Cerebellar cortex (tissue), 1 donor: ENCODE measurements at places on chromosomes 3 and 15.

DNA sequence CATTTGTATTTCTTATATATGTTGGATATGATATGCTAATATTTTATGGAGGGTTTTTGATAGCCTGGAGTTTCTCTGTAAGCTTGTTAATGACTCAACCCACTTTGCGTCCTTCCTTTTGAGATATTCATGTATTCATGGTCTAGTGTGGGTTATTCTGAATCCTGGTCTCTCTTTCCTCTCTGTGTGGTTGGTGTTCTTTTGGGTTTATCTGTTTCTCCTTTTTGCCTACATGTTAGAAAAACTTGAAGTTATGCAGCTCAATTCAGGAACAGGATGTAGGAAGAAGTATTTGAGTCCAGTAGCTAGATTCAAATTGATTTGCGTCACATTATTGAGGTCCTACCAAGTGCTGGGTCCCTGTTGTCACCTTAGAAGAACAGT is 28.1 kb downstream of the CMTM7 start:
- DNase-seq, result no peak

- no peak for DNase-seq
These were observed 21.0 kb upstream of the PLXNA1 start for GRCh38 chr3:126961791-126962461.

- no peak for DNase-seq
These were observed 33.2 kb downstream of the CAPN3 start for GRCh38 chr15:42392309-42393024.

GRCh38 chr3:10017636-10018292 is 8.5 kb upstream of the FANCD2 start:
- no peak for DNase-seq

DNA sequence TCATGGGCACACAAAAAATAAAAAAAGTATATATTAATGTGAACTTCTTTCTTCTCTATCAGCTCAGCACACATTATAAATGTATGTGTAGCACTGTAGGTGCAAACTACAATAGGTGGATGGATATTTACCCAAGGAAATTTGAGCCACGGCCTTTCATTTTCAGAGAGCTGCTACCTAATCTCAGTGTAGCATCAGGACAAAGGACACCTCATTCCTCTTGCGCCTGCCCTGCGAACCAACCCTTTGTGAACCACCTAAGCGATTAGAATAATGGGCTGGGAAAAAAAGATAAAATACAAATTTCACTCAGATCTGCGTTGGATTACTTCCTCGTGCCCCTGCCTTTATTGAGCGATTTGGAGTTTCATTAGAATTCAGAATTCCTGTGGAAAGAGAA is 263.2 kb downstream of the NR2F2 start:
- DNase-seq, result no peak

DNA sequence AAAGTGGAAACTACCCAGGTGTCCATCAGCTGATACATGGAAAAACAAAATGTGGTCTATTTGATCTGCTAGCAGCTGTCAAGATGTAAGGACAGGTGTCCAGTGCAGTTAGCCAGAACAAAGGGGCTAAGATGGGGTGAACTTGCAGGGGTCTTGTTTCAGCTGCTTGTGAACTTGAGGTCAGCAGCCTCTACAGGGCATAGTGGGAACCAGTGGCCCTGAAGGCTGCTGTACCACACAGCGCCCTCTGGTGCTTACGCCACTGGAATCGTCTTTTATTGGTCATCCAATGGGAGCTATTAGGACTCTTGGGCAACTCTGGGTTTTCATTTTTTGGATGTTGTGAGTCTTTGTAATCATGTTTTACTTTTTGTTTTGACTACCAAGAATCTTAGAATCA is 62.2 kb upstream of the CTSH start:
- DNase-seq, result peak; percentile 33

DNA sequence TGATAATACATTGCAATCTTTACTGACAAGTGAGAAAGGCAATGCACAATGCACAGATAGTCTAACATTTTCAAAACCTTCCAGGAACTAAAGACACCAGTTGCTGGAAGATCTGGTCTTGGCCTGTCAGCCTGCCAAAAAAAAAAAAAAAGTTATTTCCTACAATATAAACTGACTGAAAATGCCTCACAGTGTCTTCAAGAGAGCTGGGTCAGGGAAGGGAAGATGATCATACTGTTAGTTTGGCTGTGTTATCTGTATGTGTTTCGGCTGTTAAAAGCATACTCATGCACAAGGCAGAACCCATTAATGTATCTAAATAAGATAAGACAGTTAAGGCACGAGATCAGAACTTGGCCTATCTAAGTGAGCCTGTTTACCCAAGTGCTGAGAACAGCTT is 673.4 kb downstream of the MECOM start:
- no peak for DNase-seq

- DNase-seq, result peak; percentile 65
These were observed at the start of gene TJP1 for GRCh38 chr15:29822100-29822683. Gene TJP1, minus strand, starts transcription at chr15:29822468. Its CDS starts 440 bp downstream, at chr15:29822028.

DNA sequence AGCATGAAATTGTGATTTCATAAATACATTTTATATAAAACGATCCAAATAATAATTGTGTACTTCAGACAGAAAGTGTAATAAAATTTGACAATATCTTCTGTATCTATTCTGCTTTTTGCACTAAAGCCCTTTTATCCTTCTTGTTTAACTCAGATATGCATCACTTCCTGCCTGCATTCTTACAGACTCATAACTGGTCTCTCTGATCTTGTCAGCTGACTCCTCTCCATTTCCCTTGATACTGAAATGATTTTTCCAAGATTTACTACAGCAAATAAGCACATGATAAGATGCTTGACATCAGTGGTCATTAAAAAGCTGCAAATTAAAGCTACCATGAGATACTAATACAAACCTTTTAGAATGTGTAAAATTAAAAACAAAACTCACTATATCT is 25.3 kb upstream of the SI start:
- no peak for DNase-seq

DNA sequence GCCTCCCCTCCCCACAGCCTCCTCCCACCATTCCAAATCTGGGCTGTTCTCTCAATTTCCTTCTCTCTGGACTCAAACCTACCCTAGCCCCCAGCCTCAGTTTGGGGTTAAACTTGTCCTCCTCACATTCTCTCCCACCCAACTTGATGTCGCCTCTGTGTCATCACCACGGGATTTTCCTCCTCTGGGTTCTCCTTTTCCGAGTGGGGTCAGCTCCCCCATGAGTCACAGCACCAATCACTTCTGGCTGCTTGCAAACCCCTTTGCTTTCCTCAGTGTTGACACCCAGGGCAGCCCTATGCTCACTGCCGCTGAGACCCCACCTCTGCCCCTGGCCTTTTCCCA is 451 bp downstream of the CCR5AS start:
- no peak for DNase-seq

DNA sequence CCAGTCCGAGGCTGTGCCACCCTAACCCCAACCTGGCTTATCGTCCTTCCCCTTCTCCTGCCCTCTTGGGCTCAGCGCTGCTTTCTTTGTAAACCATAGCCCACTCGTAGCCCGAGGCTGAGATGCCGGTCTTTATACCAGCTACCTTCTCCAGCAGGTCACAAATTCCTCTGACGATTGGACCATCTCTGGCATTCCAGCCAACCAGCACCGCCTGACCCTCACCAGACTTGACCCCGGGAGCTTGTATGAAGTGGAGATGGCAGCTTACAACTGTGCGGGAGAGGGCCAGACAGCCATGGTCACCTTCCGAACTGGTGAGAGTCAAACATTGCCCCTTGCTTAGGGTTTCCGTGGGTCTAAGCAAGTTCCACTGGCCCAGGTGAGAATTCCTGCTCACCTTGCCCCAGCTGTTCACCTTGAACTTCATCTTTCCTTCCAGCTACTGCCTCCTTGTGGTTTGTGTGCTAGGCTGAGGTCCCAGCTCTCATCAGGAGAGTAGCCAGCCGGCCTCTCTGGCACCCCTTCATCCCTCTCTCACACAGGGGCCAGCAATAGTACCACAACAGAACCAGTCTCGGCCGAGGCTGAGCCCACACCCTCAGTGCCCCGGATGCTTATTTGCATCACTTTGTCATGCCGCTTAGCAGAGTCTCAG is 66.7 kb downstream of the BOC start:
- DNase-seq, result no peak

GRCh38 chr15:74863239-74864056 is 9.7 kb downstream of the SCAMP2 start:
- DNase-seq, result no peak

- no peak for DNase-seq
These were observed 947.1 kb downstream of the FHIT start for GRCh38 chr3:60304112-60304511.

DNA sequence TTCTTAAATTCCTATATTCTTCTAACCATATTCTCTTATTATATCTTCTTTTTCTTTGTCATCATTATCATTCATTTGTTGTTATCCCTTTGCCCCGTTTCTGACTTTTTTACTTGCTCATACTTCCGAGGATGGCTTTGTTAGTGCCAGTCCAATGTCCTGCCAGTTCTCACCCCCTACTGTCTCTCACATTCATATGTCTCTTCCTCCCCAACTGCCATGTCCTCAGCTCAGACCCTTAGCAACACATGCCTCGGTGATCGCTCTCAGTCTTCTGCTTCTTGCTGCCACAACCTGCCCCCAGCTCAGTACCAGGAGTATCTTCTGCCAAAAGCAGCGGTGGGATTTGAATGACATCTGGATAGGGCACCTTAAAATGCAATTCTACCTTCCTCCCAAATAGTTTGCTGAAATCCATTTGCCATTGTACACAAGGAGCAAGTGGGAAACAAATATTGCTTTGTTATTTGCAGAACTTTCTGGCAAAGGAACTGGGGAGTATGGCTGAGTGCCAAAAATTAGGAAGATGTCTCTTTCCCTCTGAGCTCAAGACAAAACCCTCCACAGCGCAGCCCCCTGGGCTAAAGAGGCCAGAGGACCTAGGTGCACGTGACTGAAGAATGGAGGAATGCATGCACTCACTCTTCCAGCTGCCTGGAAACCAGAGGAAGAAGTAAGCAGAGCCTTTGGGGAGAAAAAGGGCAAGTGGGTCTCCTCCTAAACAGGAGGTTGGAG is 57.7 kb upstream of the CTNNB1 start:
- DNase-seq, result peak; percentile 75

DNA sequence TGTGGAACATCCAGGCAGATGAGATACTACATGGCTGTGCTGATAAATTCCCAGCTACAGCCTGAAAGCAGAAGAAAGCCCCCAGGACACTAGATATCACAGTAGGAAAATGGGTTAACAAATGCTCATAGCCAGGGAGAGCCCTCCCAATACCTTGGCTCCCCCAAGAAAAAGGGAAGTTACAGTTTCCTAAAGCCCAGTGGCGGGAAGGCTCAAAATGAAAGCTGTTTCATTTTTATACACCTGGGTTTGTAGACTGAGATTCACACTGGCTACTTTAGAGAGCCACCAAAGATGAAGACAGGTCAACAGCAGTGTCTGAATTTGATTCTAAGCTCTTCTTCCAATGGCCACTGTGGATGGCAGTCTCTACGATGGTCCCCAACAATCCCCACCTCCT is 55.0 kb upstream of the TOPAZ1 start:
- DNase-seq, result no peak

DNA sequence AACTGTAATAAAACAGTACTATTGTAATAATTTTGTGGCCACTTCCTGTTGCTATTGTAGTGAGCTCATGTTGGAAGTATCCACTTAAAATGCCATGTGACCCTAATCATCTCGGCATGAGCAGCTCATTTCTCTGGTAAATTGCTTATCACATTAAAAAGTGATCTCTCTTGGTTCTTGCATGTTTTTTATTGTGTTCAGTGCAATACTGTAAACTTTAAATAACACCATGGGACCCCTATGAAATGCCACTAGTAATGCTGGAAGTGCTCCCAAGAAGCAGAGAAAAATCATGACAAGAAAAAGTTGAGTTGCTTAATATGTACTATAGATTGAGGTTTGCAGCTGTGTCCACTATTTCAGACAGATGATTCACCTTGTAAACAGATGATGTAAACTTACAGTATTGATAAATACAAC is 45.6 kb downstream of the NMD3 start:
- DNase-seq, result no peak

GRCh38 chr15:87154761-87155160 is 1075.1 kb downstream of the AGBL1 start:
- DNase-seq, result no peak

GRCh38 chr3:5022187-5022965 is 43.1 kb downstream of the BHLHE40 start:
- no peak for DNase-seq

- DNase-seq, result no peak
These were observed 57.7 kb upstream of the BLM start for GRCh38 chr15:90659481-90659880.

DNA sequence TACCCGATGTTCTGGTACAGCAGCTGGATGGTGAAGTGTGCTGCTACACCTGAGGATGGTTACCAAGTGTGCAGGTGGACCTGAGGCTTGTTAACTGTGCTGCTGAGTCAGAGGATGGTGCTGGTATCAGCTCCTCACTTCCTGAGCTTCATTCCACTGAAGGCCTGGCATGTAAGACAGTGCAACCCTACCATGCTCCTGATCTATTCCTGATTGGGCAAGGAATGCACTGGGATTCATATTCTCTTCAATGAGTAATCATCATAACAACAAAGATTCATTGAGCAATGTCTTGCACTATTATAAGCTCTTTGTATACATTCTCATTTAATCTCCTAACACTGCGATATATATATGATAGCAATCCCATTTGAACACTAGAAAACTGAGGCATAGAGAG is 62.9 kb upstream of the THSD4 start:
- no peak for DNase-seq

DNA sequence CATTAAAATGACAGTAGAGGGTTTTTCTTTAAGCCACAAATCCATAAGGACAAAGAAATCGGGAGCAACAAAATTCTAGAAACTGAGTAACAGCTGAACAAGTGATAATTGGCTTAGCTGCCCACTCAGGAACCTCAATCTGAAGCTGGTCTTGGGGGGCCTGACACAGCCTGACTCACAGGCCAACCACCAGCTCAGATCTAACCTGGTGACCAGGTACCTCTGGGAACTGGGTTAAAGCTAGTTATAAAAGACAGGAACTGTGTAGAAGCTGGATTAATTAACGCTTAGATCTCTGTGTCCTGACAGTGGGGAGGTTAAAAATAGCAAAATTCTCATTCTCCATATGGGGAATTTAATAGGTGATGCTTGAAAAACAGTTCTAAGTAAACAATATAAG is 161.9 kb downstream of the PLCL2 start:
- no peak for DNase-seq
